Activated T-cell treated with anti-CD3 and anti-CD28 coated beads, Interleukin-2, amount 50 U/mL, for 72 hours (primary cell): ENCODE measurements at places on chromosomes 1 and 21. TPM values are rescaled to one million over a fixed set of nuclear protein-coding genes. Genes with fewer than 3 reads are reported as not detected.

DNA sequence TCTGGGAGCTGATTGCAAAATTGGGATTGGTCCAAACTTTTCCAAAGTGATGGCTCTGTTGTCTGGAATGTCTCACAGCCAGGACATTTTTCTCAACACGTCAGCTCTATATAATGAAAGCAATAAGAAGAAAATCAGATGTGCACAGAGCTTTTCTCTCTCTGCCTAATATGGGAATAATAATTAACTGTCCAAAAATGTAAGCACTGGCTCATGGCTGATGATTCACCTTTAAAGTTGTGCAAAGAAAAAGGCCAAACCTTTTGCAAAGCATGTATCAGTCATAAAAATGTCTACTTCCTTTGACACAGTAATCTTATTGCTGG, 30.4 kb downstream of the ZNF281 start:
- H3K27ac ChIP-seq: no peak overlapping the region
- H3K4me3 ChIP-seq: no peak overlapping the region
- no peak for DNase-seq
- H3K27me3 ChIP-seq: no peaks in the 10 kb centered on the region
- H3K36me3 ChIP-seq: no peaks in the 10 kb centered on the region

The PDE4B gene
- total RNA-seq: 23.6 TPM

- no peaks in the 10 kb centered on the region for H3K4me1 ChIP-seq
- no peaks in the 10 kb centered on the region for H3K27me3 ChIP-seq
- H3K4me3 ChIP-seq: no peak overlapping the region
Observed at GRCh38 chr1:180112984-180113647, 41.6 kb upstream of the QSOX1 start.

- H3K27ac ChIP-seq: no peak overlapping the region
- peaks cover 12% of the 10 kb centered on the region for H3K4me1 ChIP-seq
- no peaks in the 10 kb centered on the region for H3K36me3 ChIP-seq
- DNase-seq: peak; percentile 69
- H3K4me3 ChIP-seq: peak overlapping the region; percentile 11
Observed at GRCh38 chr1:205141236-205142101, 19.7 kb upstream of the RBBP5 start.

DNA sequence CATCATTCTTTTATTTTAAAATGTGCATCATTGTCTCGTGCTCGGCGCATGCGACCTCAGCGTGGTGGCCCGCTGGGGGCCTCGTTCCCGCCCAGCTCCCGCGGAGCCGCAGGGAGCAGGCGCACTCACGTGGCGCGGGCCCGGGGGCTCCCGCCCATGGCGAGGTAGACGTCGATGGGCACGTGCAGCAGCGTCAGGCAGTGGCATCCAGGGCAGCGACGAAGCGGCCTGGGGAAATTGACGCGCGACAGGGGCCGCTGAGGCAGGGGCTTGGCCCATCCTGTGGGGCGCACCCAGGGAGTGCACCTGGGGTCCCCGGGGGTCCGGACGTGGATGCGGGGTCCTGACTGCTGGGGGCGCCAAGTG, 994 bp downstream of the FAM229A start:
- peaks cover 29% of the 10 kb centered on the region for H3K4me1 ChIP-seq
- H3K27ac ChIP-seq: no peak overlapping the region
- peaks cover 5% of the 10 kb centered on the region for H3K27me3 ChIP-seq
- peaks cover 9% of the 10 kb centered on the region for H3K36me3 ChIP-seq
- DNase-seq: no peak
- H3K4me3 ChIP-seq: peak overlapping the region; percentile 85

- peak overlapping the region; percentile 28 for H3K4me3 ChIP-seq
- peak overlapping the region; percentile 38 for H3K27ac ChIP-seq
- DNase-seq: no peak
- no peaks in the 10 kb centered on the region for H3K27me3 ChIP-seq
- peaks cover 10% of the 10 kb centered on the region for H3K36me3 ChIP-seq
Observed at GRCh38 chr1:198959032-198959431, 320.2 kb downstream of the PTPRC start.

GRCh38 chr1:231161667-231162296, at the start of gene TRIM67:
Gene TRIM67, plus strand, starts transcription at chr1:231162058. Its CDS starts 912 bp downstream, at chr1:231162970.
- no peak within 1 kb of the TSS for H3K27ac ChIP-seq
- H3K4me1 ChIP-seq: no peaks in the 10 kb centered on the region
- H3K27me3 ChIP-seq: peaks cover 69% of the 10 kb centered on the region

DNA sequence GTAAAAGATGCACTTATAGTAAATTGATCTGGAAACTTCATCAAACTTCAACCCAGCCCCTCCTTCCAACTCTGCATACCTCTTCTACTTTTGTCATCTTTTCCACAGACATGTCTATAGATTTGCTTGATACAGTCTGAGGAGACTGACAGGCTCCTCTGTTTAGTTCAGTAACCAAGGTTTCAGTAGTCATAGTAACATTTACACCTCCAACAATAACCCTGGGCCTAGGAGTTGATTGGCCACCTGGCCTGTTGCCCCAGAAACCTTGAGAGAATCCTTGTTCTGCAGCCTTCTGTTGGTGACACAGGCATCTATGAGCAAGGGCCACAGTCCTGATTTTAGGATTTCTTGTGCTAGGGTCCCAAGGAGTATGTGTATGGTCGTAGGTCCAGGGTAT, at the start of gene CFAP141:
Gene CFAP141, minus strand, starts transcription at position 138 of the 400 bp plus-strand sequence. Its CDS starts 26 bp downstream, at position 112.
- H3K4me3 ChIP-seq: no peak within 1 kb of the TSS
- DNase-seq: peak; percentile 22
- H3K36me3 ChIP-seq: peaks cover 4% of the 10 kb centered on the region
- H3K27ac ChIP-seq: peak within 1 kb of the TSS; percentile 75
- H3K27me3 ChIP-seq: no peaks in the 10 kb centered on the region

DNA sequence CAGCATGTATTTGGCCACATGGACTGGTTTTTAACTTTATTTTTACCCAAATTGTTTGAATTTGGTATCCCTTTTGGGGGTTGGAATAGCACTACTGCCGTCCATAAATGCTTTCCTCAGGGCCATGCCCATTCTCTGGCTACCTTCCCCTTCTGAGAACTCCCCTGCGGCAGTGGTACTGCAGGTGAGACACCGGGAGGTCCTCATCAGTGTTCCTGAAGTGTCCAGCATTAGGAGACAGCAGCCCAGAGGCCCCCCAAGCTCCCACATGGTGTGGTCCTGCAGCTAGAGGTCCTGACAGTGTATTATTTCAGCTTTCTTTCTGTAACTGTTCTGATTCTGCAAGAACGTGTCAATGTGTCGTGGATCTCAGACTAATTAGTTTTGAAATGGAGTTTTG, 8.9 kb downstream of the LMO4 start:
- H3K4me3 ChIP-seq: no peak overlapping the region
- peaks cover 11% of the 10 kb centered on the region for H3K27me3 ChIP-seq
- no peak overlapping the region for H3K27ac ChIP-seq
- no peak for DNase-seq

GRCh38 chr1:68340951-68341350, 108.6 kb upstream of the WLS start:
- no peaks in the 10 kb centered on the region for H3K27me3 ChIP-seq
- H3K4me3 ChIP-seq: no peak overlapping the region
- no peak for DNase-seq
- no peak overlapping the region for H3K27ac ChIP-seq
- no peaks in the 10 kb centered on the region for H3K36me3 ChIP-seq
- no peaks in the 10 kb centered on the region for H3K4me1 ChIP-seq

The EPHB2 gene
- not detected for total RNA-seq

The ERICH3 gene
- not detected for total RNA-seq

The RPRD2 gene
- total RNA-seq: 32.7 TPM
